ENCODE measurements at places on chromosomes 3 and 15.
A peak's percentile ranks its signal among the peaks of the same experiment; 100 is the strongest.

- DNase-seq = peak; percentile 62
Observed at GRCh38 chr15:73959012-73959581, 32.8 kb downstream of the LOXL1 start.

- DNase-seq = no peak
Observed at GRCh38 chr3:130661140-130661891, 85.3 kb downstream of the PIK3R4 start.

- no peak for DNase-seq
Observed at GRCh38 chr3:144650380-144650779, 678.8 kb downstream of the DIPK2A start.

DNA sequence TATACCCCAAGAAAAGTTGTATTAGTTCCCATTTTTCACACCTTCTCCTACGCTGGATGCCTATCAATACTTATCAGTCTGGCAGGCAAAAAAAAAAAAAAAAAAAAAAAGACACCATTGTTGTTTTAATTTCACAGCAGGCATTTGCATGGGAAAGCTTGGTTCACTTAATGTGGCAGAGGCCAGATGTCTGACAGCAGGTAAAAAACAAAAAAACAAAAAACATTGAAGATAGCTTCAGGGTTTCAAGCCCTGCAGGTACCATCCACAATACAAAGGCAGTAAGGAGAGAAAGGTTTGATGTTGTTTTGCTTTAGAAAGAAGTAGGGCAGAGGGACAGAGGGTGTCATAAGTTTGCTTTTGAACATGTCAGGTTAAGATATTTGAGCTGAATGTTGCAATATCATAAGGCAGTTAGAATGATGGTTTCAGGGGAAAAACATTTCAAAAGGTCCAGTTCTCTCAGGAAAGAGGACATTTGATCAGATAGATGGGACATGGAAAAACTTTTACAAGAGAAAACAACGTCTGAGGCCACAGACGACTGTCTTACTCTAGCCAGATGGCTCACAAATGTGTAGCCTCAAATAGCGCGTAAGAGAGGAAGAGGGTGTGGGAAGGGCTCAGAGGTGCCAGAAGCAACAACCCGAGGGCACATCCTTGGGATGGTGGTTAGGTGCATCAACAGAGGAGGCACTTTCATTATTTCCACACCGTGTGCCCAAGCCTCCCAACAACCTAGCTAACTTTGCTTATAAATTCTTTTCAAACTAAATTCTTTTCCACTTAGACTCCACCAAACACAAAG, 25.7 kb downstream of the PCOLCE2 start:
- DNase-seq = peak; percentile 57

DNA sequence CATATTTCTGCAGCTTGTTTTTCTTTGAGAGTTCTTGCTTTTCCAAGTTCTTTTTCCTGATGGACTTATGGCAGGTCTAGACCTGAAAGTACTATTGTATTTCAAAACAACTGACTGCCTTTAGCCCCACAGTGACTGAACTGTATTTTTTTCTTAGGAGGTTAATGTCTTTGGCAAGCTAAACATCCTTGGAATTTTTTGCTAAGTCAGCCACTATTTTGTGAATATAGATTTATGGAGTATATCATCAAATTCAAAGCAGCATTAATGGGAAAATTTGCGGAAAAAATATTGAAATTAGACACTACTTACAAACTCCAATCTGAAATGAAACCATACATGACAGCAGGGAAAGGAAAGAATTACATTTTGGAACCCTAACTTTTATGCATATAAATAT, 8.6 kb downstream of the PIK3CA start:
- no peak for DNase-seq

DNA sequence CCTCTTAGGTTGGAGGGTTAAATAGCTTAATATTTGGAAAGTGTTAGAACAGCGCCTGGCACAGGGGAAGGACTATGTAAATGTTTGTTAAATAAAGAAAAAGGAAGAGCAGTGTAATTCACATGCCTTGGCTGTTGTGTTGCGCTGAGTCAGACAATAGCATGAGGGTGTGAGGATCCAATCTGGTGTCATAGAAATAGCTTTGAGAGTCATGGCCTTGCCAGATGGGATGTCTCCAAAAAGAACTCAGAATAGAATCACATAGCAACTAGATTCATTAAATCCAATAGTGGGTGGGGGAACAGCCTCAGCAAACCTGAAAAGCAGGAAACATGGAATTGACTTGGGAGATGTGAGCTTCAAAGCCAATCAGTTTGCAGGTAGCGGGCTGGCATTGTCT, 3.9 kb upstream of the RBSN start:
- no peak for DNase-seq

DNA sequence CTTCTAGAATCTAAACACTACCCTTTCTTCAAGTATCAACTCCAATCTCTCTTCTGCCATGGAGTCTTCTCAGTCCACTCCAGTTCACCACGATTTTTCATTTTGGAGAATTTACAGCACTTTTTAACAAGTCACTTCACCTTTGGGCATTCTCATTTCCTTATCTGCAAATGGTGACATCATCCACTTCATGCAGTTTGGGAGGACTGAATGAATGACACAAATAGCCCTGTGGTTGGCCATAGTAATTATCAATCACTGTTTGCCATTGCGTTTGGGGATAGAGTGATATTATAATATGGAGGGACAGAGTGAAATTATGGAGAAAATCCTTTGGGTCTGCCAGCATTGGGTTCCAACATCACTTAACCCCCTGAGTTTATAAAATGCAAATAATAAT, 38.0 kb upstream of the TM4SF1 start:
- DNase-seq = no peak

- no peak for DNase-seq
Observed at GRCh38 chr3:119292666-119293065, 1.5 kb upstream of the ARHGAP31 start.
